ENCODE measurements at places on chromosomes 6 and 20.

DNA sequence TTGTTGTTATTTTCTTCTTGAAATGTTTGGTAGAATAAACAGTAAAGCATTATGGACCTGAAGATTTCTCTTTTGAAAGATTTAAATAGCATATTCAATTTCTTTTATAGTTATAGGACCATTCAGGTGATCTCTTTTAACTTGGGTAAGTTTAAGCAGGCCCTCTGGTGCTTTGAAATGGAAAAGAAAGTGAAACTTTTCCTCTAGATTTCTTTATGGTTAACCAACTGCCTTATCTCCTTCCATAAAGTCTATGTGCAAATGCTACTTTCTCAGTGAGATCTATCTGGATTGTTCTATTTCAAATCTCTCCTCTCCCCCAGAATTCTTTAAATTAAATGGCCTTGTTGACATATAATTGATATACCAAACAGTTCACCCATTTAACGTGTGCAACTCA, 54.0 kb downstream of the PHACTR2 start:
- DNase-seq: no peak

- DNase-seq: no peak
Measured at GRCh38 chr6:113664909-113665308, 192.2 kb upstream of the MARCKS start.

- DNase-seq: no peak
Measured at GRCh38 chr20:37822141-37822601, 80.8 kb upstream of the VSTM2L start.

GRCh38 chr6:166580076-166581050, 6.1 kb downstream of the RAMACL start:
- no peak for DNase-seq

DNA sequence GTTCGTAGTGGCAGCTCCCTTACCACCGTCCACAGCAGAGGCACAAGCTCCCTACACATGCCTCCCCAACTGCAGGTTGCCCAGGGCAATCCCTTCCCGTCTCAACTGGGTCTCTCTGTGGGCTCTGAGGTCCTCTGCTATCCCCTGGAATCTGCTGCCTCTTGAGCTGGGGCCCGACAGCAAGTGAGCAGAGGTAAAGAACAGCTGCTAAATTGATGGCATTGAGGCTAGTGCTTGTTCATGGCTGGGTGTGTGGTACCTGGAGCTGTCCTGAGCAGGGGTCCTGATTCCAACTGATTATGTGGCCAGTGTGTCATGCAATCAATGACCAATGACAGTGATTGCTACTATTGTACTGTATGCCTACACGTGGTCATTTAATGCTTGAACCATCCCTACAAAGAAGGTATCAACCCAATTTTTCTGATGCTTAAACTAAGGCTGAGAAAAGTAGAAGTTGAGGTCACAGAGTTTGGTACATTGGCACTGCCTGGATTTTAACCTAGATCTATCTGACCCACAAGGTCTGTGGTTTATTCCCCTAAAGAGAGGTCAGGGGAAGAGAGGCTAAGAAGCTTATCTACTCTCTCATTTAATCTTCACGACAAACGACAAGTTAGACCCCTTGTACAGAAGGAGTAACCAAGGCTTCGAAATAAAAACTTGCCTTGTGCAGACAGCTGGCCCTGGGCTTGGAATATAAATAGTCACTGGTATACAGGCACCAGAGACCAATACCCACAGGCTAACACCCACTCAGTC, 41.1 kb downstream of the HNF4A start:
- DNase-seq: no peak

GRCh38 chr6:40950986-40951698, 87.9 kb downstream of the UNC5CL start:
- no peak for DNase-seq

- no peak for DNase-seq
Measured at GRCh38 chr6:4717124-4717523, 59.1 kb upstream of the CDYL start.

DNA sequence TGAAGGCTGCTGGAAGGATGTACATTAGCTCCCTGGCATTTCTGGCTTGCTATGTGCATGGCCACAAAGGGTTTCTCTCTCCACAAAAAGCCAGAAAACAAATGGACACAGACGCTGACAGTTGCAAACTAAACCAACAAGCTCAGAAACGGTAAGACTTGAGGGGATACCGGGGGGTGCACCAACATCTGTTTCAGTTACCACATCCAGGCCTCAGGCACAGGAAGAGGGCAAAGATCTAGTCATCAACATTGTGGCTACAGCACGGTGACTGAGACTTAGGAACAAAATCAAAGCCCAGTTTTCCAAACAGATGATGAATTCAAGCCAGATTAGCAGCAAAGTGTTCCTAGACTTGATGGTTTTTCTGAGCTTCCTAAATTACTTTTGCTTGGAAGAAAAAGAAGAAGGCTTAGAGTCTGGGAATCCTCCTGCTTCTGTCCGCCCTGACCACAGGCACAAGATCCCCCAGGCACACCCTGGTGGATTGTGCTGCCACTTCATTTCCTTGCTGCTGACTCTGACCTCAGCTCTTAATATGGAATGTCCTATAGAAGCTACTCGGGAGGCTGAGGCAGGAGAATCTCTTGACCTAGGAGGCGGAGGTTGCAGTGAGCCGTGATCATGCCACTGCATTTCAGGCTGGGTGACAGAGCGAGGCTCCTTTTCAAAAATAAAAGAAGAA, 54.2 kb upstream of the ADGRF1 start:
- DNase-seq: no peak
